ENCODE measurements at places on chromosomes 7 and 10.

- no peak for DNase-seq
Measured at GRCh38 chr7:106094780-106095179, 17.3 kb downstream of the SYPL1 start.

DNA sequence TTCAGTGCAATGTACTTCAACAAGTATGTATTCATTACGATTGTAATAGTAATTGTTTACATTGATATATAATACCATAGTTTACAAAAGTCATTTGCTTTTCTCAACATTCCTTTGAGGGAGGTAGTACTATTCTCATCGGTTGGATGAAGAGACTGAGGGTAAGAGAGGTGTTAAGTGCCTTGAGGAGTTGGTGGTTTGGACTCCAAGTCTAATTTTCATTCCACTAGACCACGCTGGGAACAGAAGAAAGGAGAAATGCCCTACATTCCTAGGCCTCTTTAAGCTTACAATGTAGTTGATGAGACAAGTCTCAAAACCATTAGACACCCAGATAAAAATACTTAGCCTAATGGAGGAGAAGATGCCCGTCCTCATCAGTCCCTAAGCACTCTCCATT, 28.6 kb downstream of the CDK1 start:
- no peak for DNase-seq

DNA sequence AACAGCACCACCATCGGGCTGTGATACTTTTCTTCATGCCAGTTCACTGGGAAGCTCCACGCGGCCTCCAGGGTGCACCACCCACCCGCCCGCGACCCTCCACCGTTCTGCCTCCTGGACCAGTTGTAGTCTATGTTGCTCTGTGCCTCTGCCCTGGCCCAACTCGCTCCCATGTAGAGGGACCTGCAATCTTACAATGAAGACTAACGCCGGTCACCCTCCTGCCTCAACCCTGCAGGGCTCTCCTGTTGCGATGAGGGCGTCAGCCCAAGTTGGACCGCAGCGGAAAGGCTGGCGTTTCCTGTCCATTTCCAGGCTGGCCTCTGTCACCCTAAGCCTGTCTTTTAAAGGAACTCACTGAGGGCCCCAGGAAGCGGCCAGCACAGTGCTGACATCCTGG, 34.9 kb downstream of the IL15RA start:
- DNase-seq: no peak

DNA sequence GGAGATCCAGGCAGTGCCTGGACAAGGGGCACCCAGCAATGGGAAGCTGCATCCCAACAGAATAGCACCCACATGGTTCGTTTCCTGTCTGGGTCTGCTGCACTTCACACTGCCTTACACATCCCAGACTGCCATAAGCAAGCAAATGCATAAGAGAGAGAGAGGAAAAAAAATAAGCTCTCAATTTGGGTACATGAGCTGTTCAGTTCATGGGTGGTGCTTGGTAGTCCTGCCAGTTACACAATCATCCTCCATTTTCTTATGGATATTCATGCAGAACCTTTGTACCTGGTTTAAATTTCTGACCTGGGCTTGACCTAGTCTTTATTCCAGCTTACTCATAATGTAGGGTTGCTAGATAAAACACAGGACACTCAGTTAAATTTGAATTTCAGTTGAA, 733.6 kb downstream of the TNS3 start:
- DNase-seq: no peak

DNA sequence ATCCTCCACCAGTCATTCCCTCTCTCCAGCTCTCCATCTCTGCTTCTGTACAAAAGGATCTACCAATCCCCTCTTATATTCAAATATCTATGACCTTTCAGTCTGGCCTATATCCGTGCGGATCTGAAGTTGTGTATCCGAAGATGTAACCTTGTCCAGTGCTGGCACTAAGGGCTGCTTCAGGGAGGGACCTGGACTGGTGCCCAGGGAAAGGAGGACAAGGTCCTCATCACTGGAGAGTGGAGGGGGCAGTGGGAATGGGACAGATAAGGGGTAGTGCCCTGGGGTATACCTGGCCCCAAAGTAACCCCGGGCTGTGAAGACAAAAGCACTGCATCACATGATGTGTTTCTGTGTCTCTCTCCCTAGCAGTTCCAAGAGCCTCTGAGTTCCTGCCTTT, 1.8 kb downstream of the TMEM225B start:
- DNase-seq: no peak

DNA sequence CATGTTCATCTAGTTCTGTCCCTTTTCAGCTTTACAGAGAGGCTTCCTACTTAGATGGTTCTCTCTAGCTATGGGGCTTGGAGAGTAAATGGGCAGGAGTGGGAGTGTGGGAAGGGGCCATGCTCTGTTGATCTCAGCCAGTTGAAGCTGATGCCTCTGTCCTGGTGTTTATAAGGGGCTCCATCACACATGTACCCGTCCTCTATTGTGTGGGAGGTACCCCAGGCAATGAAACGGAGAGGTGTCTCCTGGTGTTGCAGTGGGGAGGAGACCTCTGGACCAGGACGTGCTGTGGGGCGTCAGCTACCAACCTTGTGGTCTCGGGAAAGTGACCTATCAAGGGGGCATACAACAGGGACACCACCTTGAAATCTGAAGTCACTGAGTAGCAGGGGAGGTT, 173.5 kb downstream of the CELF2 start:
- DNase-seq: no peak

- DNase-seq: no peak
Measured at GRCh38 chr7:72243329-72243728, 168.8 kb downstream of the CALN1 start.

GRCh38 chr7:136526408-136527105, 341.9 kb upstream of the CHRM2 start:
- no peak for DNase-seq

DNA sequence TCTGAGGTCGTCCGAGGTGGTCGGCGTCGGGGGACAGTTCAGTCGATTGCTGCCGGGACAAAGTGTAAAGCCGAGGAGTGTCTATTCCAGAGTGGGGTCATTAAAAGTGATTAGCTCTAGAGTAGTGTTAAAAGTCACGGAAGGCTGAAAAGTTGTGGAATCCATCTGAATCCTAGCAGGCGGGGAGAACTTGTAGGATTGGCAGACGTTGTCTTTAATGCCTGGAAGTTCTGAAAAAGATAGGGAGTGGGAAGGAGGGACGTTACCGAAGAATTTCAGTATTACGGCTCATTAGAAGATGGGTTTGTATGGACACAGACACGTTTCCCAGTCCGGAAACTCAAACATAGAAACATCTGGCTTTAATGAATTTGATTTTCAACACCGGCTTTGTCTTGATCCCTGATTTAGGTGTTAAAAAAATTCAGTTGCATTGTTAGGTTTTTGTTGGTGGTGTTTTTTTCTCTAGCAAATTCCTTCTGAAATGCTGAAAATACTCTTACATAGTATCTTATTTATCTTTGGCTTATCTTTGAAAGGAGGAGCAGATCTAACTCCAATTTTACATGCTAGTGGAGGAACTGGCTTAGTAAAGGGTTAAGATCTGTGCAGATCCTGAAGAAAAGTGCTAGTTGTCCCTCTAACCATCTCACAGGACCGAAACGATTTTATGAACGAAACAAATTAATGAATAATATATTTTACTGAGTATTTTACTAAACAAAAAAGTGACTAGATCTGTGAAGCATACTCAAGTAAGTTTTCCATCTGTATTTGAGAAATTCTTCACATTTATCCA, 900 bp downstream of the MKLN1 start:
- no peak for DNase-seq

DNA sequence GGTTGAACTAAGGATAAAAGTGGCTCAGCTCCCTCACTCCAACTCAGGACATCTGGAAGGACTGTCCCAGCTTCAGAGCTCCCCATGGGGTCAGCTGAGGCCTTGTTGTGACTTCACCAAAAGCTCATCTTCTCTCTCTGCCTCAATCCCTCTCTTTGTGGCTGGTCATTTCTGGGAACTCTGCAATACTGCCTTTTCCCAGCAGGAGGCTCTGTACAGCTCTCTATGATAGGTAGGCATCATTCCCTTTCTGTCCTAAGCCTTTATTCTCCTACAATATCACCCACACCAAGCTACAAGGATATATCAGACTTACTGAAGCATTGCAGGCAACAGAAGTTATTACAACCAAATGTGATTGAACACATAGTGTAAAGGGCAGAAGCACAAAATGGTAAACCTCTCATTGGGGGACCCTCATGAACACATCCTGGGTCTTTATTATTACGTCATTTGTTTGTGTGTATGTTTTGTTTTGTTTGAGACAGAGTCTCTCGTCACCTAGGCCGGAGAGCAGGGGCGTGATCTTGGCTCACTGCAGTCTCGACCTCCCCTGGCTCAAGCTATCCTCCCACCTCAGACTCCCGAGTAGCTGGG, 36.7 kb upstream of the PRPS1L1 start:
- no peak for DNase-seq

- no peak for DNase-seq
Measured at GRCh38 chr10:613271-614138, 76.0 kb downstream of the DIP2C start.

GRCh38 chr10:3010816-3011460, 56.4 kb upstream of the PFKP start:
- DNase-seq: no peak

GRCh38 chr7:19989906-19990305, 216.5 kb upstream of the TMEM196 start:
- no peak for DNase-seq

- DNase-seq: no peak
Measured at GRCh38 chr7:32062150-32062549, 8.1 kb downstream of the PDE1C start.

GRCh38 chr10:29783201-29783947, 148.6 kb upstream of the SVIL start:
- DNase-seq: no peak

DNA sequence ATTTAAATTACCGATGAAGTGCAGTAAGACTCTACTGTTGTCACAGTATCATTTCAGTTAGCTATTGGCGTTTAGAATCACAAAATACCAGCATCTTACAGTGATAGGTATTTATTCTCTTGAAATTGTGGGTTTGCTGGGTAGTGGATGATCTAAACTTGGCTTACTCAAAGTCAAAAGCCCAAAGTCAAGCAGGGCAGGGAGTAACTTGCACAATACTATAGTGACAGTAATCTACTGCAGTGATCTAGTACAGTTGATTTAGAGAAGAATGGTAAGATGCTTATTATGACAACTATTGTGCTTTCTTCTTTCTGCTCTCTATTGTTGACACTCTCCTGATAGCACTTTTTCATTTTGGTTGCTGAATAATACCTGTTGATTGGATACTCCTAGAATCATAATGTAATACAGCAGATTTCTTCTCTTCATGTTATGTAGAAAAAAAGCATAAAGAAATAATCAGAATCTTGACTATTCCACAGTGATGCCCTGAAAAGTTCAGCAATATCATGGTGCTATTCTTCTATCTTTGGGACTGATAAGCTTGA, 10.0 kb downstream of the BTRC start:
- DNase-seq: no peak

DNA sequence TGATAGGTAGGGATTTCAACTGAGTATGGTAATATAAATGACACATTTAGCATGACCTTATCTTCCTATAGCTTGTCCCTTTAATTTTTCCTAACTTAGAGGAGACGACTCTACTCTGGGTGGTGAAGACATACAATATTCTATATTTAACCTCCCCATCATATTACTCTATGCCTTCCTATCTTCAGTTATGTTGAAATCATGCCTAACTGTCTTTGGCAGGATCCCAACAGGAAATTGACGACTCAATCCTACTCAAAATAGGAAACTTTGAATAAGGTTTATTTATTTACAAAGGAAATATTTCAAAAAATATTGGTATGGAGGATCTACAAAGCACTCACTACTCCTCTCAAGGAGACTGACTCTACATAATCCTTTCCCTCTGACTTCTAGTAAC, 24.1 kb upstream of the SEMA3A start:
- no peak for DNase-seq

DNA sequence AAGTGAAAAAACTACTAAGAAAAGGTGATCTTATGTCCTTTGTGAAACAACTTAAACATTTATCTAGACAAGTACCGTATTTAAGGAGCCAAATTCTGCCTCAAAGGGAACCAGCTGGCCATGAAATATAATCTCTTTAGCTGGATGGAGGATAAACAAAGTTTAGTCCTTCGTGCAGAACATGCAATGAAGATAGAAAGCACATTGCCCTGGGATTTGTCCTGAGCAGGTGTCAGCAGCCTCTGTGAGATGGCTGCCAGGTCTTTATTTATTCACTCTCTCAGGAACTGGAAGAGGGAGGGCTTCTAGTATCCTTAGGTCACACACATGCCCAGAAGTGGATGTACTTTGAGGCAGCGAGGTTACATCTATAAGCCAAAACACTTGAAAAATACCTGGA, 57.4 kb upstream of the CASD1 start:
- DNase-seq: no peak

DNA sequence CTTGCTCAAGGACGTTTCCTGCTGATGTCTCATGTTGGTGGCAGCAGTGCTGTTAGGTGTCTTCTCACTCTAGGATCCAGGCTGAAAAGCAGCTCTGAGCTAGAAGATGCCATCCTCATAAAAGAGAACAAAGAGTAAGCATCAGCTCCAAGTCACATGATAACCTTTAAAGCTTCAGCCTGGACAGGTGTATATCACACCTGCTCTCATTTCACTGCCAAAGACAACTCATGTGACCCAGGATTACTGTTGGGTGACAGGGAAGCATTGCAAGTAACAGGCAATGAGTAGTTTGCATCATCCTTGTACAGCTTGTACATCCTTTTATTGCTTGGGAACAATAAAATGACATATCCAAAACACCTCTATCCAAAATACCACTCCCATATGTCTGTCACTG, 423.4 kb upstream of the DPP6 start:
- no peak for DNase-seq

DNA sequence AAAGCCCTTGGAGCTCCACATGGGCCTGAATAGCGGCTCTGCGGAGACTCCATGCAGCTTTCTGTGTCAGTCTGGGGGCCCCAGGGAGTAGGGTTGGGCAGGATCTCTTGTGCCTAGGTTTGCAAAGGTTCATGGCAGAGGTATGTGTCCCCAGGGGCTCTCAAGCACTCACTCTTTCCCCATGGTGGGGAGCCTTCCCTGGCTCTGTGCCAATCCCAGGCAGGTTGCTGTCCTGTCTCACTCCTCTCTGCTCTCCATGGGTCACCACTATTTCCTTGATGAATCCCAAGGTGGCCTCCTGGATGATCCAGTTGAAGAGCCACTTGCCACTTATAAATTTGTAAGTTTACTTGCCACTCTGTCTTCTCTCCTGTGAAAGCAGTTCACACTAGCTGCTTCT, 238.4 kb downstream of the CCDC7 start:
- DNase-seq: no peak

DNA sequence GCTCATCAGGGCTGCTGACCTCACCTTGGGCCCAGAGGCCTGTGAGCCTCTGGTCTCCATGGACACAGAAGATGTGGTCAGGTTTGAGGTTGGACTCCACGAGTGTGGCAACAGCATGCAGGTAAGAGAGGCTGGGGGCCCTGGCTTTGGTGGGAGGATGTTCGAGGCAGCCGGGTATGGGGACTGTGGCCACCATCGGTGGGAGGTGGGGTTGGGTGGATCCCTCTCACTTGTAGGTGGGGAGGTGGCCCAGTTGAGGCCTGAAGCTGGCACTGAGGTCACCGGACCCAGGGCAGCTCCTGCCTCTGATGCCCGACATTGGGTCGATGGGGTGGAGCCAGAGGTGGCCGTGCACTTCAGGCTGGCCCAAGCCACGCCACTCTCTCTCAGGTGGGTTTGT, 406 bp downstream of the ZP3 start:
- DNase-seq: no peak
